ENCODE measurements at places on chromosomes 4 and X.

DNA sequence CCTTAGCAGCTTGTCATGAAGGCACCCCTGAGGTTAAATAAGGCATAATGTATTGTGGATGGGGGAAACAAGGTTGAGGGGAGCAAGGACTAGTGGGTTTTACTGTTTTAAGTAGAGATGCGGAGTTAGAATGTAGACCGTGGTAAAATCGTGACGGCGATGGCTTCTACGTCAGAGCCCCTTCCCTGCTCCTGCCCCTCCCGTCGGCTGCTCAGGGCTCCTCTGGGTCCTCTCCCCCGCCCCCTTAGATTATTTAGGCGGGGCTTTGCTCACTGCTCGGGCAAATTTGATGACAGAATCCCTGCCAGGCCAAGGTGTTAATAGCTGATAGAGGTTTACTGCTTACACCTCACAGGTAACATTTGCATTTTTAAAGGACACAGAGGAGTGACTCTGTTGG, 2.3 kb downstream of the FRMPD3 start:
- H3K27me3 ChIP-seq, result no peaks in the 10 kb centered on the region
- H3K4me1 ChIP-seq, result peaks cover 19% of the 10 kb centered on the region
- H3K4me3 ChIP-seq, result peak overlapping the region; percentile 65
- peak overlapping the region; percentile 84 for H3K27ac ChIP-seq

- no peak for DNase-seq
- H3K27ac ChIP-seq, result no peak overlapping the region
- no peaks in the 10 kb centered on the region for H3K27me3 ChIP-seq
- H3K36me3 ChIP-seq, result no peaks in the 10 kb centered on the region
- H3K4me3 ChIP-seq, result no peak overlapping the region
These were observed 8.2 kb upstream of the EFNB1 start for GRCh38 chrX:68820476-68821110.

DNA sequence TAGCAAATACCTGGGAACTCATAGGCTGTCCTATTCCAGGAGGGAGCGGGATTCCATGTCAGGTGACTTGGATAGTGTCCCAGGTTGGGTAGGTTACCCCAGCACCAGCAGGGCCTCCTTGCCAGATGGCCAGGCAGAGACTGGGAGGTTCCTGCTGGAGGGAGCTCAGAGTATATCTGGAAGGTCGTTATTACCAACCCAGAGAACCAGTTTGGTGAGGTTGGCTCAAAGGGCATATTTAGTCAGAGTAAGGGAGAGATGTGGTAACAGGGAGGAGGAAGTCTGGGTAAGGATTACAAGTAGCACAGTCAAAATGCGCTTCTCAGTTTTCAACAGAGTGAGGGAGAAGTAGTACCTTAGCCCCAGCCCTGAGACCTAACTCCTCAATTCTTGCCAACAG, 53.3 kb upstream of the LNX1 start:
- peaks cover 10% of the 10 kb centered on the region for H3K27me3 ChIP-seq
- no peak overlapping the region for H3K27ac ChIP-seq
- DNase-seq, result no peak
- no peaks in the 10 kb centered on the region for H3K4me1 ChIP-seq
- H3K4me3 ChIP-seq, result no peak overlapping the region

DNA sequence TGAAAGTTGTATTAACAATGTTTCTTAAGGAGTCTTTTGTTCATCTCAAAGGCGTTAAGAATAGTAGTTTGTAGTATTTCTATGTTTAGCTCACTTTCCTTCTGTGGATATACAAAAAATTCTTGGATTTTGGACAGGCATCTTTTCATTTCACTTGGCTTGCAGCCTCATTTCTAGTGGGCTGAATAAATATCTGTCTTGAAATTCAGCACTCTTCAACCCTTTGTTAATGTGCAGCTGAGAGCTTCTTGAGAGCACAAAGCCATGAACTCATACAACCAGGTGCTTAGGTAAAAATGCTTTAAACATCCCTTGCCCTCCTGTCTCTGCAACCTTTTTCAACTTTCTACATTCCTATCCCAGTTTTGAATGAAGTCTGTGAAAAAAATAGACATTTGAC, 1003.2 kb downstream of the C4orf33 start:
- H3K27me3 ChIP-seq, result no peaks in the 10 kb centered on the region
- no peak overlapping the region for H3K27ac ChIP-seq
- H3K36me3 ChIP-seq, result no peaks in the 10 kb centered on the region
- no peaks in the 10 kb centered on the region for H3K4me1 ChIP-seq

GRCh38 chr4:186904101-186904500, 180.4 kb upstream of the FAT1 start:
- H3K27me3 ChIP-seq, result no peaks in the 10 kb centered on the region
- no peaks in the 10 kb centered on the region for H3K4me1 ChIP-seq
- no peak for DNase-seq
- H3K36me3 ChIP-seq, result no peaks in the 10 kb centered on the region
- H3K27ac ChIP-seq, result no peak overlapping the region
- H3K4me3 ChIP-seq, result no peak overlapping the region

Data from effector memory CD8-positive, alpha-beta T cell (primary cell).